Activated CD4-positive, alpha-beta T cell treated with anti-CD3 and anti-CD28 coated beads, Interleukin-2, amount 10 ng/mL, durations not matched to agents 24 days and 14 days (primary cell): ENCODE measurements at places on chromosomes 5 and 9. TPM values are rescaled to one million over a fixed set of nuclear protein-coding genes. Genes with fewer than 3 reads are reported as not detected.

DNA sequence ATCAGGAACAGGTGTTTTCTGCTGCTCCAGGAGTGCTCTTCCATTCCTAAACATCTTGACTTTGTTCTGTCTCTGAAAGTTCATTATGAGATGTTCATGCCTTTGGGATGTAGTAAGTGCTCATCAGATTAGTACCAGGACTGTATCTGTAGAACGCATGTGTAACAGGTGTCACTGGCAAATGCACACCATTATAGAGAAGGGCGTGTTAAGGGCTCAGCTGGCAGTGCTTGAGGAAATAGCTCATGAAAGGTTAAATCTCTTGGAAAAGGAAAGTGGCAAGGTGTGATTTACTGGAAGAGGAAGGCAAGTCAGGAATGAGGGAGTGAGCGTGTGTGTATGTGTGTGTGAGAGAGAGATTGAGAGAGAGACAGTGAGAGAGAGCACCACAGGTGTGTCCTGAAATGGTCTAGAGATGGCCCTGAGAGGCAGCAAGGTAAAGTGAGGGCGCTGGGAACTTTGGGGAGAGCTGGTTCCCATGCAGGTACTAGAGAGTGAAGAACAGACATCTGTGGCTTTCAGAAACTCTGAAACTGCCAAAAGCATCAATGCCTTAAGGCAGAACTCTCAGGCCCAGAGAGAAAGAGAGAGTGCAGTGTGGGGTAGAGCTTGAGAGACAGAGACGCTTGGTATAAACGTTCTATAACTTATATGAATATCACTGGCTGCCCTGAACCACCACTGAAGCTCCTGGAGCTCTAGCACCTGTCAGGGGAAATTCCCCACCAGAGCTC, 13.7 kb upstream of the CXCL14 start:
- DNase-seq = no peak

- no peak for DNase-seq
Measured at GRCh38 chr9:88852794-88853193, 138.5 kb upstream of the S1PR3 start.

DNA sequence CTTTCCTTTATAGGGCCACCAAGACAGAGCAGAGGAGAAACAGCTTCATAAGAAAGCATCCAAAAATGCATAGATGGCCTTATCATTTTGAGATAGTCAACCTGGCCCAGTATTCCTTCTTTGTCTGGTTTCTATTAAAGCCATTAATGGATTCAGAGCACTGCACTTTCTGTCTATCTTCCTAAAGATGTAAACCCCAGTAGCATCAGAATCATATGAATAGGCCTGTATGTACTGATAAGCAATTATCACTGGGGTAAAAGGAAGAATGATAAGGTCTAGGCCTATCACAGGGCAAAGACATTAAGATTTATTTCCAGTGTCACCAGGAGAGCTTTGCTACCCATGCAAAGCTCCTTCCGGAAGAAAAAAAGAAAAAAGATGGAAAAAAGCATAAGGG, 432.5 kb upstream of the C9orf72 start:
- no peak for DNase-seq

GRCh38 chr5:53766673-53767072, 206.2 kb downstream of the NDUFS4 start:
- no peak for DNase-seq

Gene ACOT12
- total RNA-seq = not detected in 2 replicates
